ENCODE measurements at places on chromosomes 16 and 17.
A peak's percentile ranks its signal among the peaks of the same experiment; 100 is the strongest.

- DNase-seq: no peak
Observed at GRCh38 chr16:81601601-81602255, 157.1 kb downstream of the CMIP start.

GRCh38 chr17:76566988-76567431 is 18.6 kb downstream of the ST6GALNAC2 start:
- no peak for DNase-seq

DNA sequence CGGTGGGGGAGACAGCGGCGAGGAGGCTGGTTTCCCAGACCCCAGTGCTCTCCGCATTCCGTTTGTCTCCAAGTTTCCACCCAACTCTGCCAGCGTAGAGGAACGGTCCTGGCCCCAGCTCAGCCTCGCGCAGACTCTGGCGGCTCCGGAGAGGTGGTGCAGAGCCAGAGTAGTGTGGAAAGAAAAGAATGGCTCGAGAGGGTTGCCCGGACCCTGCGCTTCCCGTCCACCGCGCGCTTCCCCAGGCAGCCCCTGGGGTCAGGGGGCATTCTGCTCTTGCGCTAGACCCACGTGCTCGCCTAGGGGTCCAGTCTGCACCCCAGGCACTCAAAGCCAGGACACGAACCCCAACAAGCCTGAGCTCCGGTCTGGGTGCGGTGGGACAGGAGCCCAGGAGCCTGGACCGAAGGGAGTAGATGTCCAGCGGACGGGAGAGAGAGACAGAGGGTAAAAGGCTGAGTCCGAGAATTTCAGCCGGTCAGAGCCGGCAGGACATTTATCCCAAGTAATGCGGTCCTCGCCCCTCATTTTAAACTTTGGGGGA is 3.8 kb downstream of the PMP22 start:
- DNase-seq: no peak

DNA sequence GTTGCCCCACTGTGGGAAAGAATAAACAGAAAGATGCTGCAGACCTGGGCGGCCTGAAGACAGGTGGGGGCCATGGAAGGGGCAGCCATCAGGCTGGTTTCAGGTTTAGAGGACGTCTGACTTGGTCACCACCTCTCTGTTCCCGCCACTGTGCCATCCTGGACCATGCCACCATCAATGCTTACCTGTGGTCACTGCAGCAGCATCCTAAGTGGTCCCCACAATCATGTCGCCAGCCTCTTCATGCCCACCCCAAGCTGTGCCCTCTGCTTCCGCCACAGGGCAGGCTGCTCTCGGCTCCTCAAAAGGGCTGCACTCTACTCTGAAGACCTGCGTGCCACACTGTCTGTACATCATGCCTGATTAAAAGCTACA is 10.4 kb downstream of the SMIM5 start:
- DNase-seq: no peak

- no peak for DNase-seq
Observed at GRCh38 chr17:1907909-1908698, 78.3 kb downstream of the RPA1 start.

- no peak for DNase-seq
Observed at GRCh38 chr17:9050801-9051401, 29.6 kb downstream of the NTN1 start.

GRCh38 chr17:80380068-80380467 is 34.9 kb upstream of the ENDOV start:
- DNase-seq: no peak

GRCh38 chr16:70270176-70270575 is 18.4 kb upstream of the EXOSC6 start:
- DNase-seq: no peak

GRCh38 chr17:81310949-81311550 is 15.9 kb upstream of the SLC38A10 start:
- no peak for DNase-seq

- no peak for DNase-seq
Observed at GRCh38 chr17:11935734-11936406, 61.4 kb downstream of the ZNF18 start.

GRCh38 chr17:64008346-64008745 is 10.2 kb downstream of the PRR29 start:
- DNase-seq: no peak

DNA sequence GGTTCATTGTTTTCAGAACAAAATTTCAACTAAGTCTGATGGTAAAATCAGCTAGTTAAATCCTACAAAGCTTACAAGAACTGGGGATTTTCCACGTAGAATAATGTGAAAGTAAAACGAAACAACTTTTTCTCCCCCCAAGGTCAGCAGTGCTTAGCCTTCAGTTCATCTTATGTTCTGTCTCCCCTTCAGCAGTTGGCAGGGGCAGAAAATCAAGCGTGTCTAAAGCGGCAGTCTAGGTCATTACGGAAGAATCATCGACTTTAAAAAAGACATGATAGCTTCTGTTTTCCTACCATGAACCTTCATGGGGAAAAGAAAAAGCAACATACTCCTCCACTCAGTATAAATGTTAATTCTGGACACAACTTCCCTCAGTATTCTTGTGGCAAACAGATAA is 50.7 kb downstream of the GNA13 start:
- no peak for DNase-seq

DNA sequence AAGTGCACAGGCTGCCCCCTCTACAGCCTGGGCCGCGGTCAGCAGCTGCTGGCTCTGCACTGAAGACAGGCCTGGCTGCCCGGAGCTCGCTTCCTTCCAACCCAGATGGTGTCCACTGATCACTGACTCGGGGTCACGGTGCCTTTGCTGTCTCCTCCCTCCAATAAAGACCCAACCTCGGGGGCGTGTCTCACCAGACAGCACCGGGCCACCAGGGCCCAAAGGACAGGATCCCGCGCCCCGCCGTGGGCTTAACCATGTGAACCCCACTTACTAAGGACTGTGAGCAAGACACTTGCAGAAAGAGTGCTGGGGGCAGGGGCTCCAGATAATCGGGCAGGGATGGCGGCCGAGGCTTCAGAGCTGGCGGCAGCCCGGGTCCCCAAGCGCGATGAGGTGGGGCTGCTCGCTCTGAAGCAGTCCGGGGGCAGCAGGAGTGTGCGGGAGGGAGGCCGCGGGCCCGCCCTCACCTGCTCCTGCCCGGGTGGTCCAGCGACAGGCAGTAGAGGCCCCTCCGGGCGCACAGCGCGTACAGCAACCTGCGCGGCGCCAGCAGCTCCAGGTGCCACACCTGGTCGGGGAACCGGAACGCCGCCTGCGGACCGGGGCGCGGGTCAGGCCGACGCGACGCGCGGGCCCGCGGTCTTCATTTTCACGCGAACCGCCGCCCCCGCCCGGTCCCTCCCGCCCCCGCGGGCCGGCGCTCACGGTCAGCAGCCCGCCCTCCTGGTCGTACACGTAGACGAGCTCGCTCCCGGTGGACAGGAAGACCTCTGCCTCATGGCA is 502 bp downstream of the FAAP100 start:
- DNase-seq: no peak

DNA sequence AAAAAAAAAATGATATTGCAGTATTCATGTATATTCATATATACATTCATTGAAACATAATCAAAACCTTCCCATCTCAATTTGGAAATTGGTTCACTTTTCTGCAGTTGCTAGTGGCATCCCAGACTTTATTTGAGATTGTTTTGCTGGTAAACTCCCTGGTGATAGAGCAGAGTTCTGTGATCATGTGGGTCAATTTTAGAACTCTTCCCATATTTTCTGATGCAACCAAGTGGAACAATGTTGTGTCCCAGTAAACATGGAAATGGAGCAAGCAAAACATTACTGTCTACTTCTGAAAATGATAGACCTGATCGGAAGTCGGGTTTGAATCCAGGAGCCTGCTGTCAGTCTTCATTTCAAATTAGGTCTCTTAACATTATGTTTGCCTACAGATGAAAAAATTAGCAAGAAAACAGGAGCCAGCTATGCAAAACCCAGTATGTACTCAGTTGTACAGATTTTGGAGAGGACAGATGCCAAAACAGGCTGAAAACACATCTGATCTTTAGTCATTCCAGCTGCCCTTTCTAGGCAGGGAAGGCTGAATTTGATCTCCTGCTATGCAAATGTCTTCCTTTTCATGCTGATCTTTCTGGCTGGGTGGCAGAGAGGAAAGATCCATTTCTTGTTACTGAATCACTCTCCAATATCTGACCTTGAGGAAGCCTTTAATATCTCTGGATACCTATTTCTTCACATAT is 786.6 kb upstream of the SOX9 start:
- no peak for DNase-seq

DNA sequence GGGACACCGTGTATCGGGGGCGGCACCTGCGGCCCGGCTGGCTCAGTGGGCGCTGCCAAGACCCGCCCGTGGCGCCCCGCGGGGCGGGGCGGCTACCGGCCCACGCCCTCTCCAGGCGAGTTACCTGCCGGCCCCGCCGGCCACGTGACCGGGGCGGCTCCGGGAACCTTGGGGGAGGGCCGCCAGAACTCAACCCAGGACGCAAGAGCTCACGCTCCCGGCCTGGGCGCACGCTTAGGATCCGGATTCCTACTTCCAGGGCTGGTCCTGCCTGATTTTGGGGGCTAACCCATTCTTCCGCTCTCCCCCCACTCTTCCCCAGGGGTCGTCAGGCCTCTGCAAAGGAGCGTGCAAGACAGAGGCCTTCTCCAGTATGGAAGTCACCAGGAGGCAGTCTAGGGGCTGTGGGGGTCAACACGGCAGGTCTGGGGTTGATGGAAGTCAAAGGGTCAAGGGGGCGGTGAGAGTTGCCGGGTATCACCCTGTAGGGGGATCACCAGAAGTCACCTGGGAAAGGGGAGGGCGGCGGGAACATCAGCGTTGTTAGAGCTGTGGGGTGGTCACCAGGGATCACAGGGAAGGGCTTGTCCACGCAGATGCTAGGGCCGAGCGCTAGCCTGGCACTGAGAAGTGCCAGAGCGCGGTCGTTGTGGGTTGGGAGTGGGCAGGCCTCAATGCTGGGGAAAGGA is 354 bp upstream of the ESRP2 start:
- peak; percentile 44 for DNase-seq

GRCh38 chr17:65366102-65366844 is 195.2 kb downstream of the AXIN2 start:
- DNase-seq: no peak

DNA sequence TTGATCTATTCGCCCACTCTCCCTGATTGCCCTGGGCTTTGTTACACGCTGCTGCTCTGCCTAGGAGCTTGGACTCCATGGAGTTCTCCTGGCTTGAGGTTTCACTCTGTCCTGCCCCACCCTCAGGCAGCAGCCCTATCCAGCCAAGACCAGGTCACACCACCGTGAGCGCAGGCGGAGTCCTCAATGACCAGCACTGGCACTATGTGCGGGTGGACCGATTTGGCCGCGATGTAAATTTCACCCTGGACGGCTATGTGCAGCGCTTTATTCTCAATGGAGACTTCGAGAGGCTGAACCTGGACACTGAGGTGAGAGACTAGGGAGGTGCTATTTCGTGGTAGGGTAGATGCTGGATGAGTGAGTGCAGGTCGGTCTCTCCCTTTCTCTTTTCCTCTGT is 3.5 kb downstream of the CNTNAP1 start:
- DNase-seq: no peak

GRCh38 chr16:66265048-66265415 is 101.5 kb upstream of the CDH5 start:
- DNase-seq: no peak

- no peak for DNase-seq
Observed at GRCh38 chr16:55505333-55506015, 3.4 kb upstream of the LPCAT2 start.

GRCh38 chr17:13601776-13602551 is at the start of gene HS3ST3A1:
Gene HS3ST3A1 (minus strand): TSS chr17:13601929. CDS start chr17:13601129, 800 bp downstream.
- DNase-seq: no peak

DNA sequence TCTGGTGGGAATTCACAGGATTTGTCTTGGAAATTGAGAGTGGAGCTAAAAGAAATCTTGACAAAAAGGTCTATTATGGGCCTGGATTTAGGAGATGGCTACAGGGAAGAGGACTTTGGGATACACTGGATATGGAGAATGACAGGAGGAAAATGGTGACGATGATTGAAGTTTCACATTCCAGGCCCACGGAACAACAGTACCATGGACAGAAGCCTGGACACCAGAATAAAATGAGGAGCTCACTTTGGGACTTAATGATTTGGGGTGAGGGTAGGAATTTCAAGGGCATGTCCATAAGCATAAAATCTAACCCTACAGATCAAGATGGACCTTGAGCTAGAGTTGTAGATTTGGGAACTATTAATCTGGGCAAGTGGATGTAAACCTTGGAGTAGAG is 47.8 kb upstream of the DNAH9 start:
- DNase-seq: no peak

DNA sequence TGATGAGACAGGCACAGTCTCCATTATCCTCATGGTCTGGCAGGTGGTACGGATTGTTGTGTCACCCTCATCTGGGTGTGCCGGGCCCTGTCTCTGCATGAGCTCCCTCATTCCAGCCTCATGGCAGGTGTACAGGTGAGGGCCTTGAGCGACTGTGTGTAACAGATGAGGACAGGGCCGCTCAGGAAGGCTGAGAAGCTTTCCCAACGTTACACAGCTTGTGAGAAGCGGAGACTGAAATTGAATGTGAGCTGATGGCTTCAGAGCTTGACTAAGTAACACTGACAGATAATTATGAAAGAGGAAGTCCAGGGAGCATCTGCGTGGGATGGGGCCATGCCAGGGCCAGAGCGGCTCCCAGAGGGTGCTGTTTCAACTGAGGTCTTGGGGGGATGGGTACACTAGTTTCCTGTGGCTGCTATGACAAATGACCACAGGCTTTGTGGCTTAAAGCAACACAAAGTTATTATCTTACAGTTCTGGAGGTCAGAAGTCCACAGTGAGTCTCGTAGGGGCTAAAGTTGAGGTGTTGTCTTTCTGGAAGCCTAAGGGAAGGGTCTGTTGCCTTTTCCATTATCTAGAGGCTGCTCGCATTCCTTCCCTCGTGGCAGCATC is 36.7 kb downstream of the CMIP start:
- DNase-seq: no peak

All from naive thymus-derived CD8-positive, alpha-beta T cell (primary cell).